Mononuclear cell (primary cell): ENCODE measurements at places on chromosomes 3 and 15. TPM values are rescaled to one million over a fixed set of nuclear protein-coding genes. Genes with fewer than 3 reads are reported as not detected.

Gene CFAP161
- total RNA-seq = 3.7 TPM

Gene FOXB1
- total RNA-seq = 0.10 TPM

Gene STRIT1
- not detected for total RNA-seq

Gene FMN1
- total RNA-seq = 31.2 TPM

Gene PATL2
- 19.2 TPM for total RNA-seq

Gene EFHB
- total RNA-seq = 0.73 TPM

Gene CCDC39
- total RNA-seq = not detected

Gene LEKR1
- 9.4 TPM for total RNA-seq

Gene KLHL40
- total RNA-seq = not detected
